ENCODE measurements at places on chromosomes 11 and 22.

- DNase-seq = no peak
Observed at GRCh38 chr11:63622323-63622722, 8.1 kb upstream of the PLAAT3 start.

DNA sequence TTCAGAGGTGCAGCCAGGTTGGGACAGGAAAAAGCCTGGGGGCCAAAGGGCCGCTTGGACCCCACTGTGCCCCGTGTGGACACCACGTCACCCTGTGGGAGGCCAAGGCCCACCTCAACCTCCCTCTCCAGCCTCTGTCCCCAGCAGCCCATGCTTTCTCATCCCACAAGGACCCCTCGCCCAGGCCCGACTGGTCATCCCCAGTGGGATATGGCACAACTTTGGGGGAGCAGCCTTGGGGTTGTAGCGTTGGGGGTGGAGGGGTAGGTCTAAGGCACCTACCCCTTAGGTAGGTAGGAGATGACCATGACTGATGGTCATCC is 44.0 kb downstream of the IGF2 start:
- DNase-seq = no peak

GRCh38 chr11:99268886-99269285 is 248.1 kb downstream of the CNTN5 start:
- no peak for DNase-seq

DNA sequence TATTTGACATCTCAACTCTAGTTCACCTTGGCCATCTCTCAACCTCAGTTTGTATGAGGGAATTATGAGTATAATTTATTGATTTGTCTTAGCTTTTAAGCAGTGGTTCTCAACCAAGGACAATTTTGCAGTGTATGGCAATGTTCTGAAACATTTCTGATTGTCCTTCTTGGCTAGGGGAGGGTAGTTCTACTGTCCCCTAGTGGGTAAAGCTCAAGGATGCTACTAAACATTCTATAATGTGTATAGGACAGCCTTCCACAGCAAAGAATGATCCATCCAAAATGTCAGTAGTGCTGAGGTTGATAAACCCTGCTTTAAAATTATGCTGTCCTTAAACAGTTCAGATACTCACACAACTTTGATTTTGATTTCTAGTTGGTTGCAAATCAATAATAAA is 78.1 kb upstream of the ALKBH3 start:
- DNase-seq = no peak

DNA sequence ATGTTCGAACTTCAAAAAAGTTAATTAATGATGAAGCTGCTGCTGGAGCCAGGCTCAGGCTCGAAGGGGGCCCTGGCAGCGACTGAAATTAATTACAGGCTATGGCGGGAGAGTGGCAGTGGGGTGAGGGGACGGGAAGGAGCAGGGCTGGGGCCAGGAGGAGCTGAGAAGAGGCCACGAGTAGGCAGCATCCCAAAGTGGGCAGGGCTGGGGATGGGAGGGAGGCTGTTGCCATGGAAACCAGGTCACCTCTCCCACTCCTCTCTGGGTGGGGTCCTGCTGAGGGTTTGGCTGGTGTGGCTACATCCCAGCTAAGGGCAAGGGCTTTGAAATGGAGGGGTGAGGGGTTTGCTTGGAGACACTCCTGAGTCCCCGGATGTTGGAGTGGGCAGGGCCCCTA is 23.9 kb downstream of the CACNA1I start:
- DNase-seq = no peak

DNA sequence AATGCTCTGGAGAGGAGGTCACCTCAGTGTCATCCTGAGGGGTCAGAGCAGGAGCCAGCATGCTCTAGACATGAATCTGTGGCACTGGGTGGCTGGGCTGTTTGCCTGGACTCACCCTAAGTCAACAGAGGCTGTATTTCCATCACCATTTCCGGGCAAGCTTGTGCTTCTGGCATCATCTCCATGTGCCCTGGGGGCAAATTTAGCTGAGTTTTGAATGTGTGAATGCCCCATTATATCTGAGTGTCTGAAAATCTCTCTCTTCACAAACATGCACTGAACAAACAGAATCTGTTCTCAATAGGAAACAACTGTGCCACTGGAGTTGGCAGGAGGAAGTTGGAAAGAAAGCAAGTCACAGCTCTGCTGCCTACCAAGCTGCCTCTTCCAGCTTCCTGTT is 356.2 kb downstream of the GRM5 start:
- no peak for DNase-seq

GRCh38 chr22:42934338-42934737 is 77.3 kb upstream of the ARFGAP3 start:
- no peak for DNase-seq

DNA sequence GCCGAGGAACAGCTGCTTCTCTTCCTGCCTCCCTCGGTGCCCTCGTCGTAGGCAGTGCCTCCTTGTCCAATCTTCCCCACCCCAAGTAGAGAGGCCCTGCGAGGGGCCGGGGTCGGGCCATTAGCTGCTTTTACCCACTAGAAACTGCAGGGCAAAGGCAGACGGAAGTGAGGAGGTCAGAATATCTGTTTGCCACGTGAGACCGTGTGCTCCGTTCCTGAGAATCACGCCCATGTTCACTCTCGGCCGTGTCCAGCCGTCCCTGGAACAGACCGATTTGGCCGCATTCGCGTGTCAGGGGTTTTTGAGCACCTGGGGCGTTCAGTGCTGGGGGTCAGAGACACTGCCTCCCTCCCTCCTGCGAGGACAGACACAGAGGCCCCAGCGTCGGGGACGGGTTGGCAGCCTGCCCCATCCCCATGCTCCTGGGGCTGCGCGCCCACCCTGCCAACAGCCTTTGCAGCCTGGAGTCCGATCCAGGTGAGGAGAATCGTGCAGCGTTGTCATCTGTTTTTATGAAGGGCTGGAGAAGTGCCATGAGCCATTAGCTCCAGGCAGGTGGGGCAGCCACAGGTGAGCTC is 982.2 kb downstream of the BRD1 start:
- no peak for DNase-seq

- DNase-seq = no peak
Observed at GRCh38 chr11:100731471-100731870, 44.4 kb downstream of the ARHGAP42 start.

- DNase-seq = no peak
Observed at GRCh38 chr11:3186166-3186953, 21.2 kb upstream of the OSBPL5 start.
